Heart left ventricle (tissue), 16 donors: ENCODE measurements at places on chromosomes 2 and 18. TPM values are rescaled to one million over a fixed set of nuclear protein-coding genes. Genes with fewer than 3 reads are reported as not detected.
A peak's percentile ranks its signal among the peaks of the same experiment; 100 is the strongest.

- no peak overlapping the region for H3K27ac ChIP-seq
- no peak overlapping the region for H3K4me3 ChIP-seq
- no peaks in the 10 kb centered on the region for H3K27me3 ChIP-seq
- no peaks in the 10 kb centered on the region for H3K36me3 ChIP-seq
- H3K4me1 ChIP-seq = no peaks in the 10 kb centered on the region
These were observed 25.9 kb downstream of the GKN2 start for GRCh38 chr2:68926796-68927195.

- H3K36me3 ChIP-seq = no peaks in the 10 kb centered on the region
- peak overlapping the region; percentile 78 for H3K4me3 ChIP-seq
- DNase-seq = no peak
- no peaks in the 10 kb centered on the region for H3K4me1 ChIP-seq
- H3K27ac ChIP-seq = peak overlapping the region; percentile 91
- peaks cover 6% of the 10 kb centered on the region for H3K27me3 ChIP-seq
These were observed 523 bp upstream of the ALMS1 start for GRCh38 chr2:73385123-73385503.

Gene TMEM247
- polyA plus RNA-seq = not detected

Gene TP53I3
- 23.3 TPM for polyA plus RNA-seq

Gene HOXD13
- polyA plus RNA-seq = not detected
